Activated CD4-positive, alpha-beta memory T cell treated with anti-CD3 and anti-CD28 coated beads, Interleukin-2, amount 10 ng/mL, durations not matched to agents 7 days and 5 days (primary cell): ENCODE measurements at places on chromosomes 3 and 15. TPM values are rescaled to one million over a fixed set of nuclear protein-coding genes. Genes with fewer than 3 reads are reported as not detected.

- DNase-seq: peak; percentile 57
- no peaks in the 10 kb centered on the region for H3K27me3 ChIP-seq
- H3K4me3 ChIP-seq: peak overlapping the region; percentile 85
Measured at GRCh38 chr15:74790080-74790916, 8.4 kb downstream of the CSK start.

DNA sequence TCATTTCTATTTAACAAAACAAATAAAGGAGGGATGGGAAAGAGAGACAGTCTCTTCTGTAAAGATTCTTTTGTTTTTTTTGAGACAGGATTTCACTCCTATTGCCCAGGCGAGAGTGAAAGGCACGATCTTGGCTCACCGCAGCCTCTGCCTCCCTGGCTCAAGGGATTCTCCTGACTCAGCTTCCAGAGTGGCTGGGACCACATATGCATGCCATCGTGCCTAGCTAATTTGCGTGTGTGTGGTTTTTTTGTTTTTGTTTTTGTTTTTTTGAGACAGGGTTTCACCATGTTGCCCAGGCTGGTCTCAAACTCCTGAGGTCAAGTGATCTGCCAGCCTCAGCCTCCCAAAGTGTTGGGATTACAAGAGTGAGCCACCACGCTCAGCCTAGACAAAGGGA is 23.3 kb downstream of the STAG1 start:
- no peak for DNase-seq
- H3K4me1 ChIP-seq: peaks cover 40% of the 10 kb centered on the region
- peaks cover 7% of the 10 kb centered on the region for H3K36me3 ChIP-seq
- H3K4me3 ChIP-seq: no peak overlapping the region
- no peaks in the 10 kb centered on the region for H3K27me3 ChIP-seq

Gene POLQ
- total RNA-seq: 27.0 TPM

DNA sequence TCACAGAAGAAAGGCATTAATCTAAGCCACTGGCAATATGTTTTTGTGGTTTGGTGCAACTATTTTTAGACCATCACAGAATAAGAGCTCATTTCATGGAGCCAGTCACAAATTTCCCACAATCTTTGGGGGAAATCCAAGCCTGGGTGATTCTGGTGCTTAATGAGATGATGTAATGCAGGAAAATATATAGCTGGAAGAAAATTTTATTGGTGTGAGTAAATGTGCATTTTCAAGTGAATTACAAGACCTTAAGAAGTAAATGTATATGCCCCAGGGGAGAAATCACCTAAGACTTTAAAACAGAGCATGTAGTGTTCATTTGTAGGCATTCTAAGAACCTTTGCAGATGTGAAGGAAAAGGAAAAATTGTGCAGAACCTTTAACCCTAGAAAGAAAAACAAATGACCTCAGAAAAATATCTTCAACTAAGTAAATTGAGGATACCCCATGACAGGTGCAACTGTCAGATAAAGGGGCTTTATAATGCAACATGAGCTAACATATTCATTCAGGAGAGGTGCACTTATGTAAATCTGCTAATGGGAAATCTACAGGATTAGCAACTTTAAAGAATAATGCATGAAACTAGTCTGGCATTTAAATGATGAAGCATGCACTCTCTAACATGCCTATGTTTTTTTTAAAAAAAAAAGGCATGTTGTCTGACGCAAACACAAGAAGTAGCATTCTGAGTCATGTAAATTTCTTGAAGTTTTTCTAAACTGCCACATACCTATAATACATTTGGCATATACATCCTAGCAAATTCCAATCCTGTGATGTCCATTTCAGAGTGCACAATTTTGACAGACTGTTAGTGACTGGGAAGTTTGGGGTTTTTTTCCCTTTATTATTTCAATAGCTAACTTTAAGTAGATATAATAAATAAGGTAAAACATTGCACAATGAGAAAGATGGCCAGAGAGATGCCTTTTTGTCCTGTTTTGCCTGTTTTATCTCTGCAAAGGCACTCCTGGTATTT is 105.1 kb downstream of the MEX3B start:
- no peak overlapping the region for H3K27ac ChIP-seq
- no peaks in the 10 kb centered on the region for H3K27me3 ChIP-seq
- no peak for DNase-seq
- no peak overlapping the region for H3K4me3 ChIP-seq
- no peaks in the 10 kb centered on the region for H3K36me3 ChIP-seq

Gene PEX11A
- total RNA-seq: 2.8 TPM

Gene SHQ1
- 16.7 TPM for total RNA-seq

DNA sequence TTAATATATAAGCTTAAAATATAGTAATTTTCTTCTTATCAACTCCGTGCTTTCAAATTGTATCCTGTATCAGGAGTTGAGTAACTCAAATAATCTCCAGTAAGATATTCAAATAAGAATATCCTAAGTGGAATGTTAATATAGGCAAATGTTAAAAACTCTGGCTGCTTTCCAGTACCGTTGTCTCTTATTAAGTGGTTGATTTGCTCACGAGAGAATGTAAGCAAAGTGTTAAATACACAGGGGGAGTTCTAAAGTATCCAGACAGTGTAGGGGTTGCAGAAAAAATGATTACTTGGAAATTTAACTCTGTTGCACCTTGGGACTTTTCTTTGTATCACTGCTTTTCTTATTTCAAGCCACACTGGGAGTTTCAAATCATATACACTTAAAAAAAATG is 478.9 kb upstream of the TBL1XR1 start:
- H3K4me3 ChIP-seq: no peak overlapping the region
- H3K27ac ChIP-seq: no peak overlapping the region
- H3K36me3 ChIP-seq: no peaks in the 10 kb centered on the region
- H3K27me3 ChIP-seq: no peaks in the 10 kb centered on the region
- peaks cover 25% of the 10 kb centered on the region for H3K4me1 ChIP-seq
- DNase-seq: no peak

Gene LMOD3
- not detected for total RNA-seq

DNA sequence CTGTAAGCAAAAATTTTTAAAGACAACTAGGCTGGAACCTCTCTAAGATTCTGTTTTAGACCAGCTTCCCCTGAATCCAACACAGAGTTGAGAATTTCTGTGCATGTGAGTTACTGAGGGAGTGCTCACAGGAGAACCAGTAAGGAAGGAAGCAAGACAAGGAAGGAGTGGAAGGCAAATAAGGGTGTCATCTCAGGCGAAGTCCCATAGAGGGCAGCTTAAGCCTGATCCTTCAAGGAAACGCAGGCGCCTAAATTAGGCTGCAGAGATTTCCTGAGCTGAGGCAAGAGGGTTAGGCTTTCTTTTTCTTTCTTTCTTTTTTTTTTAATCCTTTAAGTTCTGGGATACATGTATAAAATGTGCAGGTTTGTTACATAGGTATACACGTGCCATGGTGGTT is 36.2 kb upstream of the COL6A6 start:
- H3K36me3 ChIP-seq: no peaks in the 10 kb centered on the region
- DNase-seq: no peak
- H3K27me3 ChIP-seq: peaks cover 3% of the 10 kb centered on the region
- H3K4me1 ChIP-seq: no peaks in the 10 kb centered on the region
- H3K4me3 ChIP-seq: no peak overlapping the region
- H3K27ac ChIP-seq: no peak overlapping the region

DNA sequence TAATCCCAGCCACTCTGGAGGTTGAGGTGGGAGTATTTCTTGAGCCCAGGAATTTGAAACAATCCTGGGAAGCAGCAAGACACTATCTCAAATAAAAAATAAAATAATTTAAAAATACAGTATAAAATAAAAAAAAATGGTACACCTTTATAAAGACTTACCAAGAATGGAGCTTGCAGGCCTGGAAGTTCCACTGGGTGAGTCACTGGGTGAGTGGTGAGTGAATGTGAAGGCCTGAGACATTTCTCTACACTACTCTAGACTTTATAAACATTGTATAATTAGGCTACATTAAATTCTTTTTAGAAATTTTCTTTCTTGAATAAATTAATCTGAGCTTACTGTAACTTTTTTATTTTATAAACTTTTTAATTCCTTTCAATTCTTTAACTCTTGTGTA is 609.1 kb upstream of the BCHE start:
- H3K27ac ChIP-seq: no peak overlapping the region
- no peaks in the 10 kb centered on the region for H3K27me3 ChIP-seq
- DNase-seq: no peak
- H3K4me3 ChIP-seq: no peak overlapping the region
- H3K36me3 ChIP-seq: no peaks in the 10 kb centered on the region

DNA sequence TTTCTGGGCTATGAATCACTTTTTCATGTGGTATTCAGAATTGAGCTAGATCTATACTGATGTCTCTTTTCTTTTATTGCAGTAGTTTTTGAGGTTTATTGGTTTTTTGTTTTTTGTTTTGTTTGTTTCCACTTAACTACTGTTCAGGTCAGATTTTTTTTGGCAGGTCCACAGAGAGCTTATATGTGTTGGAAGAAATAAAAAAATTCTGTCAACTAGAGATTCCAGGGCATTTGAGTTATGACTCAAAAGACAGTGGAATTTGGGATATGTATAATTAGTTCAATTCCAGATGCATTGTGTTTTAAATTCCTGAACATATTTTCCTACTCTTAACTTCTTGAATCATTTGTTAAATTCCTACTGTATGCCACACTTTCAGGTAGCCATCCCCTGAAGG is 727.2 kb downstream of the SI start:
- H3K4me1 ChIP-seq: no peaks in the 10 kb centered on the region
- no peak overlapping the region for H3K27ac ChIP-seq
- no peaks in the 10 kb centered on the region for H3K36me3 ChIP-seq

- no peak overlapping the region for H3K4me3 ChIP-seq
- DNase-seq: no peak
- H3K27me3 ChIP-seq: peaks cover 5% of the 10 kb centered on the region
- H3K4me1 ChIP-seq: no peaks in the 10 kb centered on the region
- H3K36me3 ChIP-seq: no peaks in the 10 kb centered on the region
Measured at GRCh38 chr3:38558864-38559263, 62.7 kb downstream of the EXOG start.

- H3K36me3 ChIP-seq: no peaks in the 10 kb centered on the region
- no peak overlapping the region for H3K4me3 ChIP-seq
- DNase-seq: no peak
- no peak overlapping the region for H3K27ac ChIP-seq
- H3K4me1 ChIP-seq: no peaks in the 10 kb centered on the region
Measured at GRCh38 chr15:31605467-31605931, 278.9 kb downstream of the KLF13 start.

Gene ZSCAN29
- total RNA-seq: 29.4 TPM

Gene ARHGAP31
- 4.5 TPM for total RNA-seq

- DNase-seq: no peak
- H3K4me3 ChIP-seq: no peak overlapping the region
- peaks cover 25% of the 10 kb centered on the region for H3K27me3 ChIP-seq
- no peaks in the 10 kb centered on the region for H3K4me1 ChIP-seq
- no peaks in the 10 kb centered on the region for H3K36me3 ChIP-seq
- no peak overlapping the region for H3K27ac ChIP-seq
Measured at GRCh38 chr3:100614941-100615340, 5.5 kb downstream of the ADGRG7 start.

- H3K27ac ChIP-seq: no peak overlapping the region
- no peak for DNase-seq
- no peaks in the 10 kb centered on the region for H3K4me1 ChIP-seq
- H3K4me3 ChIP-seq: no peak overlapping the region
- H3K36me3 ChIP-seq: no peaks in the 10 kb centered on the region
Measured at GRCh38 chr15:80526556-80527340, 122.6 kb downstream of the ARNT2 start.

- DNase-seq: no peak
- H3K27me3 ChIP-seq: peaks cover 5% of the 10 kb centered on the region
- no peaks in the 10 kb centered on the region for H3K36me3 ChIP-seq
- no peaks in the 10 kb centered on the region for H3K4me1 ChIP-seq
- H3K4me3 ChIP-seq: no peak overlapping the region
Measured at GRCh38 chr15:38010395-38010794, 76.0 kb downstream of the TMCO5A start.

Gene SNTN
- not detected for total RNA-seq

Gene GLDN
- total RNA-seq: not detected

- no peak overlapping the region for H3K4me3 ChIP-seq
- H3K4me1 ChIP-seq: no peaks in the 10 kb centered on the region
- DNase-seq: no peak
- H3K27me3 ChIP-seq: no peaks in the 10 kb centered on the region
- no peaks in the 10 kb centered on the region for H3K36me3 ChIP-seq
Measured at GRCh38 chr3:114557791-114558190, 264.0 kb downstream of the TIGIT start.

GRCh38 chr3:57078344-57078634 is 17.8 kb downstream of the SPATA12 start:
- peaks cover 6% of the 10 kb centered on the region for H3K4me1 ChIP-seq
- H3K27me3 ChIP-seq: peaks cover 59% of the 10 kb centered on the region
- H3K27ac ChIP-seq: no peak overlapping the region
- peak; percentile 20 for DNase-seq
- no peaks in the 10 kb centered on the region for H3K36me3 ChIP-seq

- H3K36me3 ChIP-seq: peaks cover 2% of the 10 kb centered on the region
- H3K27ac ChIP-seq: no peak overlapping the region
- no peak for DNase-seq
- peaks cover 4% of the 10 kb centered on the region for H3K4me1 ChIP-seq
- H3K27me3 ChIP-seq: peaks cover 30% of the 10 kb centered on the region
Measured at GRCh38 chr3:134809427-134810051, 14.5 kb downstream of the EPHB1 start.

- no peaks in the 10 kb centered on the region for H3K4me1 ChIP-seq
- no peaks in the 10 kb centered on the region for H3K36me3 ChIP-seq
- no peaks in the 10 kb centered on the region for H3K27me3 ChIP-seq
- no peak overlapping the region for H3K4me3 ChIP-seq
- H3K27ac ChIP-seq: no peak overlapping the region
Measured at GRCh38 chr3:23114432-23114831, 88.7 kb upstream of the UBE2E2 start.

GRCh38 chr15:89971592-89971997 is 29.5 kb upstream of the ZNF710 start:
- no peaks in the 10 kb centered on the region for H3K36me3 ChIP-seq
- peak; percentile 61 for DNase-seq
- no peak overlapping the region for H3K4me3 ChIP-seq

Gene FMN1
- total RNA-seq: 0.03 TPM

GRCh38 chr15:33059184-33059583 is 135.3 kb downstream of the FMN1 start:
- no peak overlapping the region for H3K4me3 ChIP-seq
- H3K27me3 ChIP-seq: peaks cover 4% of the 10 kb centered on the region
- no peaks in the 10 kb centered on the region for H3K36me3 ChIP-seq
- no peak overlapping the region for H3K27ac ChIP-seq
- H3K4me1 ChIP-seq: no peaks in the 10 kb centered on the region
- DNase-seq: no peak

- H3K4me3 ChIP-seq: no peak overlapping the region
- DNase-seq: peak; percentile 56
- peak overlapping the region; percentile 88 for H3K27ac ChIP-seq
- no peaks in the 10 kb centered on the region for H3K27me3 ChIP-seq
- H3K36me3 ChIP-seq: peaks cover 70% of the 10 kb centered on the region
Measured at GRCh38 chr3:128620268-128620691, 30.3 kb downstream of the RPN1 start.

GRCh38 chr15:26391567-26392194 is 381.2 kb downstream of the GABRB3 start:
- H3K4me3 ChIP-seq: no peak overlapping the region
- H3K36me3 ChIP-seq: no peaks in the 10 kb centered on the region
- H3K27me3 ChIP-seq: no peaks in the 10 kb centered on the region
- H3K4me1 ChIP-seq: no peaks in the 10 kb centered on the region
- DNase-seq: no peak
- no peak overlapping the region for H3K27ac ChIP-seq

GRCh38 chr3:2568929-2569328 is 470.3 kb downstream of the CNTN4 start:
- no peaks in the 10 kb centered on the region for H3K36me3 ChIP-seq
- no peak overlapping the region for H3K4me3 ChIP-seq
- no peak overlapping the region for H3K27ac ChIP-seq
- no peaks in the 10 kb centered on the region for H3K27me3 ChIP-seq
- H3K4me1 ChIP-seq: no peaks in the 10 kb centered on the region

GRCh38 chr3:23240171-23240785 is 37.2 kb downstream of the UBE2E2 start:
- H3K27ac ChIP-seq: no peak overlapping the region
- H3K4me3 ChIP-seq: no peak overlapping the region
- H3K27me3 ChIP-seq: no peaks in the 10 kb centered on the region
- no peak for DNase-seq
- no peaks in the 10 kb centered on the region for H3K4me1 ChIP-seq
- no peaks in the 10 kb centered on the region for H3K36me3 ChIP-seq
